ENCODE measurements at places on chromosomes 3 and 15. TPM values are rescaled to one million over a fixed set of nuclear protein-coding genes. Genes with fewer than 3 reads are reported as not detected.

- DNase-seq: no peak
Observed at GRCh38 chr3:161264852-161265251, 43.7 kb downstream of the NMD3 start.

- no peak for DNase-seq
Observed at GRCh38 chr3:49377483-49377882, 19.3 kb upstream of the GPX1 start.

DNA sequence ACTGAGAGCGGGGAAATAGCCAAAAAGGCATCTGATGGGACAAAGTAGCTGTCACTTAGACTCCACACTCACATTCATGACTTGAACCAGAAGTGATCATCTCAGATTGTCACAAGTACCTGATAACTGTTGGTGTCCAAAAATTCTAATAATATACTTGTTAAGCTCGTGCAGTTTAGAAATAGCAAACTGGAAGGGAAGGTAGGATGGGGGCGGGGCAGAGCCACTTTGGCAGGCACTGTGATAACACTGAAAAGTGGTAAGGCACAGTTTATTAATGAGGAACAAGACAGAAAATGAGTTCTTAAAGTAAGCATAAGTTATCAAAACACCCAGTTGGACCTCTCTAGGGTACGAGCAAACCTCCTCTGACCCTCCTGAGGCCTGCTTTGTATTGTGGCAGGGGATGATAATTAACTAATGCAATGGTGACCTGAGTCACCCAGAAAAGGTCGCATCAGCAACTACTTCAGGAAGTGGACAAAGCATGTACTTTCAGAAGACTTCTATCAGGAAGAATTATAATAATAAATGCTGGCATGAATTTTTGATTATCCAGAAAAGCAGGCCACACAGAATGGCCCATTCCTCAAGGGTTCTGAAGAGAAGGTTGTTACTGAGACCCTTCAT is 54.4 kb downstream of the ADCY5 start:
- no peak for DNase-seq

GRCh38 chr3:186933816-186934215 is 3.5 kb downstream of the ST6GAL1 start:
- no peak for DNase-seq

DNA sequence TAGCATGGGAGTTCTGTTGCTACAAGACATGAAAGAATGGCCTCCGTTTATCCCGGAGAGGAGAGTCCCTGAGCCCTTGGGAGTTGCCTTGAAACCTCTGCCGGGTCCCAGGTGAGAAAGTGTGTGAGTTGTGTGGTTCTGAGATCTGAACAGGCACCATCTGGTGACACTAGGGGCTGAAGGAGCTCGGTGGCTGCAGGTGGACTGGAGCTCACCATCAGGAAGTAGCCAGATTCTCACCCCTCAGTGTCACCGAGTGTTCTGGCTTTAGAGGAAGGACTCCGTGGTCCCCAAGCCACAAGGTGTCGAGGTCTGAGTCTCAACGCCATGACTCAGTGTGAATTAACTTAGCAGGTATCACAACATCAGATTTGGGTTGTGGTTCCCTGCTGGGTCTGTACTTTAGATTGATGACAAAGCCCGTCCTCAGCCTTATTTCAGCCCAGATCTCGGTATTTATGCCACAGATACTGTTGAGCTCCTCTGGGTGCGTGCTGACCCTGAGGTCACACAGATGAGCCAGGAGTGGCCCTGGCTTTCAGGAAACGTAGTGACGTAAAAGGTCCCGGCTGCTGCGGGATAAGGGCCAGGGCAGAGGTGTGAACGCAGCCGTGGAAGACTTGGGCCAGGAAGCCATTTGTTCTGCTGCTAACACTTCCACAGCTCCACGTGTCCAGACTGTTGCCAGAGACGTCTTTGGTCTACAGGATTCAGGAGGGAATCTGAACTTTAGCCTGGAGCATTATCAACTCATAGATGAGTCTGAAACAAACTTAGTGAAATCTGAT is 54.4 kb downstream of the PGPEP1L start:
- DNase-seq: no peak

DNA sequence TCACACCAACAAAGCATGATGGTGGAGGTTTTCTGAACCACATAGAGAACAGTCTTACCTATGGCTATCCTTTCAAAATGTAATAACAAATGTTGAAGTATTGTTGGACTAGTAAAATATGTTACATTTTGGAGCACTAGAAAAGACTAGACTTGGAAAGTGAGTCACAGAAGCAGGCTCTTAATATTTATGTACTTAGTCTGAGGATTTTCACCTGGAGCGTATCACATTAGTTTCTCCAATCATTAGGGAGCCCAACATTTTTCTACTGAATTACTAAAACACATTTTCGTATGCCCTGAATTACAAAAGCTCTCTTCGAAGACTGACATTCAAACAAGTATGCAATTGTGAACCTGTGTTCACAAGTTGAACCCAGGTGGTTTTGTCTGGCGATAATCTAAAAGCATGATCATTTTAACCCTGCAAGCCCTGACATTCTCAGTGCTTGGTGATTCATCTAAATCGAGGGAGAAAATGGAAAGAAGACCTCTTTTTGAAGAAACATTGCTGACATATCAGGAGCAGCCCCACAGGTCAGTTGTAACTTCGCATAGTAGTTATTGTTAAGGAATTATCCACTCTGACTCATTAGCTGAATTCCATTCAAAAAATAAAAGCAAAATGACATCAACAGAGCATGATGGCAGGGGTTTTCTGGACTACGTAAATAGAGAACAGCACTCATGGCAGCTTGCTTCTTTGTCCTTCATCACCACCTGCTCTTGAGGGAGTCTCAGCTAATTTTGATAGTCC is 679.8 kb upstream of the NECTIN3 start:
- DNase-seq: no peak

DNA sequence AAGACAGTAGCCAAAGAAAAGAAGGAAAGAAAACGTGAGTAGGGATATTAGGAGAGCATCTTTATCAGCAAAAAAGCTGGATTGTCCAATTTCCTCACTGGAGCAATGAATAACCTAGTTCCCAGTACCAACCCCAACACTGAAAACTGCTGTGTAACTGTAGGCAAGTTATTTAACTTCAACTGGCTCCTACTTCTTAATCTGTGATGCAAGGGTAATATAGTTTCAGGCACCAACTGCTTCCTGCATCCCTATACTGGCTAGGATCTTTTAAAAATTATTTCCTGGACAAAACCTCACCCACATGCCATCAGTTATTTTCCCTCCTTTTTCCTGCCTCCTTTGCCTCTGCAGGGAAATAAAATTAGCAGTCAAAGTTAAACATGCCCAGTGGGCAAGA is 59.6 kb downstream of the ZBTB20 start:
- no peak for DNase-seq

DNA sequence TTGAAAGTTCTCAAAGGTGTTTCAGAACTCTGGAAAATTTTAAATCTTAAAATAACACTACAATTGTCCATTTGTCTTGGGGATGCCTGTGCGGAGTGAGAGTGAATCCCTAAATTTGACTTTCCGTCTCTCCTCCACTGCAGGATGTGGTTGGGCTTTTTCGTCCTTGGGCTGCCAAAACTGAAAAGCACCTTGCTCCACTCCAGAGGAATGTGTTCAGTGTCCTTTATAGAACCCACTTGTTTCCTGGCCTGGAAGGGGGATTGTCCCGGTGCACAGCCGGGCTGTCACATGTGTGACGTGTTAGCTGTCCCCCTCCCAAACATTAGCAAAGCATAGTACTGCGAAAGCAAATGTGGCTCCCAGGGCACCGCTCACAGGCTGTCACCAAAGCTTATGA is 69.6 kb upstream of the ATP10A start:
- DNase-seq: no peak

GRCh38 chr15:52290800-52291199 is 4.8 kb downstream of the MYO5C start:
- no peak for DNase-seq

- DNase-seq: peak; percentile 82
Observed at GRCh38 chr3:38521391-38521987, 25.3 kb downstream of the EXOG start.

- DNase-seq: no peak
Observed at GRCh38 chr3:149016669-149017541, 25.6 kb downstream of the GYG1 start.

DNA sequence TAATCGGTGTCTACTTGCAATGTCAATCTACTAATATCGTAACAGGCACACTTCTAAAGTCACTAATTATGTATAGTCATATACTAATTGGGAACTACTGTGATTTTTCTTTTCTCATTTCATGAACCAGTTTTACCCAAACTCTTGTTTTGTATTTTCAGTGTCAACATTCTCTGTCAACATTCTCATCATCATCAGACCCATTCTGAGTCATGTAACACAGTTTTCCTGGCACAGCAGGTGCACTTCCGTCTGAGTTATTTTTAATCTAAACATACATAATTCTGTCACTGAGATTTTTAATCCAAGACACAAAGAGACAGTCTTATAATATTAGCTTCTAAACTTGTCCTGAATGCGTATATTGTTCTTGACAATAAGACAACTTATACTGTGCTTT is 205.1 kb upstream of the EIF1B start:
- DNase-seq: no peak

DNA sequence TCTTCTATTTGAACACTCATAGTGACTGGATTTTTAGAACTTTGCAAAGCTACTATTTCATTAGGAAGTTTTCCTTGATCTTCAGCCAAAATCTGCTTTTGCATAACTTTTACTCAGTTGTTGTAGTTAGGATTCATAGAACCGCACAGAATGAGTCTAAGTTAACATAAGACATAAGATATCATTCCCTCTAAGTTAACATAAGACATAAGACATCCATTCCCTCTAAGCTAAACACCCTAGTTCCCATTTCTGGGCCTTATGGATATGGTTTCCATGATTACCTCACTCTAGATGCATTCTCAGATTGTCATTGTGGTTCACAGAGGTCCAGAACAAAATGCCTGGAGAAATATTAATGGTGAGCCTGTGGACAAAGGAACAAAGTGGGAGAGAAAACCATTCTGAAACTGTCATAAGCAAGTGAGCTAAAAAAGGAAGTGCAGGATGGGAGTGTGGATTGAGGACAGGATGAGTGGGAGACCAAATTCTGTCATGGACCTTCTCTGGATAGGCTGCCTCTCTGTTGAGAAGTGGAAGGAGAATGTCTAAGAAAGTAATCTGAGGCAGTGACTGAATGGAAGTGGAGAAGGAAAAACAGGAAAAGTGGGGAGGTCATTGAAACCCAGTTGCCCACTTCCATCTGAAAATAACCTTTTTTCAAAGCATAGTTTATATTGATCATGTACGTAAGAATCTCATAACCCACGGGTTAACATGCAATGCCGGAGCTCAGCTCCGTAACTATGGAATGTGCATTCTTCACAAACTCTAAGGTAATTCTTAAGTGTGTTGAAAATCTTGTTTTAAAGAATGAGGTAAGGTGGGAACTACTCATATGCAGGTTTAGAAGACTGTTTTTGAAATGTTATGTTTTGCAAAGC is 37.4 kb upstream of the SECISBP2L start:
- DNase-seq: no peak

DNA sequence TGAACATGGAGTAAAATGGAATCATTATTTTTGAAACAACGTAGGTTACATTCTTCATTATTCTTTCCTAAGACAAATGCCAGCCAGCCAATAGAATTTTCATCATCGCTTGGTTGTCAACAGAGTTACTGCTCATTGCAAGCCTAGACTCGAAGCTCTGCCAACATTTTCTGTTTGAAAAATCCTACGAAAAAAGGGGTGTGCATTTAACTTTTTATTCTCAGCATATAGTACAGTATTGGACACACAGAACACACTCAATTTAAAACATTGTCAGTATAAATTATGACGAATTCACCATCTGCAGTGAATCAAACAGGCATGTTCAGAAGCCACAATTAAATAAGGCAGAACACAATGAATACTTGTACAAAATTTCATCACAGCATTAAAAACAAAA is 232.1 kb downstream of the NR1D2 start:
- DNase-seq: no peak

- no peak for DNase-seq
Observed at GRCh38 chr3:48694610-48695392, 9.1 kb upstream of the NCKIPSD start.

GRCh38 chr3:140827894-140828293 is 113.7 kb upstream of the SLC25A36 start:
- no peak for DNase-seq

GRCh38 chr3:52831500-52832301 is 1.2 kb upstream of the ITIH4 start:
- DNase-seq: no peak

GRCh38 chr3:25904206-25904605 is 114.3 kb downstream of the OXSM start:
- DNase-seq: no peak

GRCh38 chr3:59306436-59306835 is 256.6 kb upstream of the CFAP20DC start:
- no peak for DNase-seq

The IL12A gene
- polyA plus RNA-seq: 1.3 TPM

The PDE8A gene
- 79.7 TPM for polyA plus RNA-seq

The PLD1 gene
- 15.7 TPM for polyA plus RNA-seq

The DNAH1 gene
- polyA plus RNA-seq: 14.8 TPM

The PDZRN3 gene
- 48.5 TPM for polyA plus RNA-seq

The CFAP20DC gene
- 5.4 TPM for polyA plus RNA-seq

The SH2D7 gene
- polyA plus RNA-seq: 0.98 TPM

The OXTR gene
- polyA plus RNA-seq: 1.8 TPM

The HIGD2B gene
- polyA plus RNA-seq: not detected

The LSMEM2 gene
- polyA plus RNA-seq: 0.58 TPM

The CHRNA5 gene
- polyA plus RNA-seq: 7.1 TPM

The RPL39L gene
- polyA plus RNA-seq: 18.6 TPM

The ZNF717 gene
- 27.5 TPM for polyA plus RNA-seq

The VGLL3 gene
- polyA plus RNA-seq: 5.0 TPM

The MUC20 gene
- polyA plus RNA-seq: 32.5 TPM

The ANKRD34C gene
- polyA plus RNA-seq: 0.10 TPM

The GOLGA6L7 gene
- 1.1 TPM for polyA plus RNA-seq

The GPR62 gene
- polyA plus RNA-seq: 0.48 TPM

The CERS3 gene
- polyA plus RNA-seq: 0.08 TPM

The CCDC39 gene
- polyA plus RNA-seq: 9.8 TPM

The HTR3E gene
- polyA plus RNA-seq: not detected

The ST6GAL1 gene
- 75.9 TPM for polyA plus RNA-seq

Measured in left kidney (tissue), 8 donors.